Brain microvascular endothelial cell (primary cell): ENCODE measurements at places on chromosomes 3 and 15.
A peak's percentile ranks its signal among the peaks of the same experiment; 100 is the strongest.

DNA sequence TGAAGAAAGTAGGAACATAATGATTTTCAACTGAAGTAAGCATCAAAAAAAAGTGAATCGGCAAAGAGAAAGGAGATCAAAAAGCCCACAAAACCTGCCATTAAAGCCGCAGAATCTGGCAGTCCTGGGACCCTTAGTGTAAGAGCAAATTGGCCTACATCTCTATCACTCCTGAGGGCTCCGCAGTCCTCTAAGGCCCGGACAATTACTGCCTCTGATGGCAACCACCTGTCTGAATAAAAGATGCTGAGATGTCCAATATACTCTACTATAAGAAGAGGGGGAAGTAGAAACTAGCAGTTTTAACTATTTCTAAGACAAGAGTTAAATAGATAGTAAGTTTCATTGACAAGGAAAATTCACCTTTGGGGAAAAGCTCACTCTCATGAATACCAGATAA is 20.3 kb downstream of the WDR72 start:
- DNase-seq: no peak

DNA sequence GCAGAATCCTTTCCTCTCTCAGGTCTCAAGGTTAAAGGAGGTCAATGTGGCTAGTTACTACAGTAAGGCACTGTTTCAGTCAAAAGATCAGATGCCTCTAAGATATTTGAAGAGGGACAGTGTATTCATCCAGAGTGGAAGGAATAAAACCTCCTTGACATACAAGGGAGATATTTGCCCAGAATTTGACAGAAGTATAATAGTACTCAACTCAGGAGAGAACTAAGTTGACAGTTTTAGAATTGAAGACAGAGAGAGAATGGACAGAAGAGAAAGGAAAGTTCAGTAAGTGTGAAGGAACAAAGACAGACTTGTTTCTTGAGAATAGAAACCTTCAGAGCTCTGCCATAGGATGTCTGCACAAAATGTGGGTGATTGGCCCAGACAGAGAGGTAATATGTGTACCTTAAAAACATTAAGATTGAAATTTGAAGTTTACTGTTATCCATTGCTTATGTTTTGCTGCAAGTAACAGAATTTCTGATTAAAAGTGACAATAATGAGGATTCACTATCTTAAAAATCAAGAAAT is 507.1 kb downstream of the IGSF11 start:
- no peak for DNase-seq

DNA sequence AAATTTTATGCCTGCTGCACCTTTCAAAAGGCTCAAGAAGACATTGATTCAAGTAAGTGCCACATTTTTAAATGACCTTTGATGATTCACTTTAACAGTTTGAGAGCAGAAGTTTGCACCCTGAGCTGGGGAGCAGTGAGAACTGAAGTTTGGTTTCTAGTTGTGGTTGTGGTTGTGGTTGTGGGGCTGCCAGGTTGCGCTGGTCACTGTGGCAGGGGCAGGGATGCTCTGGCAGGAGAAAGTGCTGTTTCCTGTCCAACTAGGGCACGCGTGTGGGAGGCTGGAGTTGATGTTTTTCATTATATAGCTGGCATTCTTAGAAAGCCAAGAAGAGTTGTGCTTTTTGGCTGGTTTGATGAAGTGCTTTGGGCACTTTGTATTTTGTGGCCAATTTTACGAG is 339.7 kb upstream of the NR2F2 start:
- DNase-seq: no peak

DNA sequence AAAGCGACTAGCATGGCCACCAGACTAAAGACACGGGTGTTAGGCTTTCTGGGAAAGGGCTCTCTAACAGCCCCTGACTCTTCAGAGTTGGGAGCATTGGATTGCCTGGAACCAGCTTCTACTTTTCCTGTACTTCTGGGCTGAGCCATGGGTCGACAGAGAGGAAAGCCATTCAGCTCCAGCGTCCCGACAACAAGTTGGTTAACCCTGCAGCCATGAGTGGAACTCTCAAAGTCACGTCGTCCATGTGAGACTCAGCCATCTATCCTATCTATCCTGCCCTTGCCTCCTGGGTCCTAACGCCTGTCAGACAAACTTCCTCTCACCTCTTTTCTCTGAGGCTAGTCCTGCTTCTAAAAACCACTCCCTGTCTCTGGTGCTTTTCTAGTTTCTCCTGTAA is 32.6 kb upstream of the TBC1D5 start:
- DNase-seq: no peak

DNA sequence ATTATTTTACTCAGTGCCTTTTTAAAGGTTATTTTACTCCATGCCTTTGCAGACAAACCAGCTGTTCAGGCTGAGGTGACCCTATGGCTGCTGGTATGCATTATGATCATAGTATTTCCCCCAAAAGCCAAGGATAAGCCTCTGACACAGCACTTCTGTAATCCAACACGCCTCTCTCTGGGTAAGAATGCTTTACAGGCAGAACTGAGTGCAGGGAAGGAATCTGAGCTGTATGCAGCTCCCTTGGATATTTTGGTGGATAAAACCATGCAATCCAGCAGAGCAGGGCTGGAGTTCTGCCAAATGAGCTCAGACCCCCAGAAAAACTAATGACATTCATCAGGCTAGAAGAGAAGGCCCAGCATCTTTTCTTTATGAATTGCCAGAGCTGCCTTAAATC is 11.7 kb upstream of the MAP1A start:
- peak; percentile 73 for DNase-seq

GRCh38 chr3:48997714-48998637 is 7.9 kb downstream of the P4HTM start:
- DNase-seq: no peak
